Neural crest cell (in vitro differentiated cells): ENCODE measurements at places on chromosomes 7 and 10.

- DNase-seq = no peak
Observed at GRCh38 chr7:157440346-157441022, 103.7 kb downstream of the DNAJB6 start.

- DNase-seq = no peak
Observed at GRCh38 chr7:90222390-90222789, 10.8 kb downstream of the STEAP2 start.

DNA sequence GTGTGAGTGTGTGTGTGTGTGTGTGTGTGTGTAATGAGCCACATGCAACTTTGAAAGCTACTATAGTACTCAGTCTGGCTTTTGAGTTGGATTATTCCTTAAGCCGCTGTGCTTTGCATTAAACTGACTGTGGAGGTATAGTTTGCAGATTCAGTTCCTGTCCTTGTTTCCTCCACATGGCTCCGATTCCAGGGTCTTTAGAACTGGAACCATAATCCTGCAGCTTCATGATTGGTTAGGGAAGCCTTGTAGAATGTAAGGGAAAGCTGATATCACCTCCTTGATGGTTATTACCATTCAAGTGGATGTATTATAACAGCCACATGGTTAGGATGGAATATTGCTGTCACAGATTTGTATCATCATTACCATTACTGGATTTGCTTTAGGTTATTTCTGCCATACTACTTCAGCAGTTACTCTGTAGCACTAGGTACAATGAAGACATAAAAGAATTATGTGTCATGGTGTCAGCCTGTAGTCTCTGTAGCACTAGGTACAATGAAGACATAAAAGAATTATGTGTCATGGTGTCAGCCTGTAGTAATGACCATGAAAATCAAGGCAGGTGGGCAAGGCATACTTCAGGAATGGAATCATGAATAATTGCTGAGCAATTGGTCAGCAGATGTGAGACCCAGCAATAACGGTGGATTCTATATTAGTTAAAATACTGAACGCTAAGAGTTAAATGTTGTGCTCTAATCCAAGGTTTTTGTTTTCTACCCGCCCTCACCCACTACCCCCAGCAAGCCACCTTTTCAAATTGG, 275.1 kb upstream of the FZD1 start:
- no peak for DNase-seq

DNA sequence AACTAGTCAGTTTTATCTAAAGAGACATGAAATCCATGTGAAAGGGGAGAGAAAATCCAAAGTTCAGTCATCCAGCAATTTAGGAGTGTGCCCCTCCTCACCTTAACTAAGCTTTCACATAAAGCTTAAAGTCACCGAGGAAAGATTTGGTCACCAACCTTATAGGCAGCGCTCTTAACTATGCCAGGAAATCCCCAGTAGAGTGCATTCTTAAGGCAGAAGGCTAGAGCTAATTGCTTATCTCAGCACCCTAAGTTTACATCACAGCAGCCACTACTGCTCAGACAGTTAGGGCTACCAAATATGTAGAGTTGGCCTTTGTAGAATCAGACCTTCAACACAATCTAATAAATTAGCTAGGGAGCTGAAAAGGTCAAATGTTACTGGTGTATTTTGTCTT, 47.9 kb downstream of the MTPN start:
- DNase-seq = no peak

DNA sequence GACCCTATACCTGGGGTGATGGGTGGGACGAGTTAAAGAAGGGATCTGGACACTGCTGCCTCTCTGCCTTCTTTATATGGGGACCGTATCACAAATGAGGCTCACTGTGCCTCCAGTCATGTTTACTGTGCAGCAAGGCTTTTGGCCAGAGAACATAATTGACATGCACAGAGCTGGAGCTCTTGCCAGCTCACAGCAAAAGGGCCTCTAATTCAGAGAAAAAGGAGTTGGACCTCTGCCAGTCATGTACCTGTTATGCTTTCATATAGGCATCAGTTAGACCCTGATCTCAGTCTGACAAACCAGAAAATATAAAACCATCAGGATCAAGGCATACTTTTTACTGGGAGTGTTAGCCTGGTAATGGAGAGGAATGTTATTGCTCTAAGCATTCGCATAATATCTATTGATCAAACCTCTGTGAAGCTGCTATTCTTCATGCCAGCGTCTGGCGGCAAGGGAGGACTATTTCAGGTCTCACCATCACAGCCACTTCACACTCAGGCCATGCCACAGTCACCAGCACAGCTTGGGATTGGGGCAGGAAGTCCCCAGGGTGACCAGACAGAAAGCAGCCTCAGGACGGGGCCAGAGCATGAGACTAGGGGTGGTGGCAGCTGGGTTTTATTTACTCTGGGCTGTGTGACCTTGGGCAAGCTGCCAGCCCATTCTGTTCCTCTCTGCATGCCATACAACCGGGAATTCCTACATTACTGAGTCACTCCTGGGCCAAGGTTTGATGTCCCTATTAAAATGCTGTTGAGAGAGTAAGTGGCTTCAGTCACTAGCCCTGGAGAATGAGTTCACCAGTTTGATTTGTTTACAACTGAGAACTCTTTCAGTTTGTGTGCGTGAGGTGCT, 90.1 kb downstream of the NPSR1 start:
- no peak for DNase-seq

DNA sequence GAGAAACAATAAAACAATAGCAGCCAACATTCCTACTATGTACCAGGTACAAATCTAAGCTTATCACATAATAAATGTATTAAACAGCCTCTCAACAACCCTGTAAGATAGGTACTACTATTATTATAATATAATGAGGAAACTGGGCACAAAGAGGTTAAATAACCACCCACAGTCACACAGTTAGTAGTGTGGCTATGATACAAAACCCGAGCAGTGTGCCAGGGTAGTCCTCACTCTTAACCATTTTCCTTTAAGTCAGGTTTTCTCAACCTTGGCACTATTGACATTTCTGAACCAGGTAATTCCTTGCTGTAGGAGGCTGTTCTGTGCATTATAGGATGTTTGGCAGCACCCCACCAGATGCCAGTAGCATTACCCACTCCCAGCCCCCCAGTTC, 48.8 kb downstream of the DNAJC1 start:
- no peak for DNase-seq

GRCh38 chr10:121754666-121755065, 156.4 kb upstream of the FGFR2 start:
- DNase-seq = no peak

GRCh38 chr10:34116681-34117271, 698.3 kb downstream of the PARD3 start:
- no peak for DNase-seq

DNA sequence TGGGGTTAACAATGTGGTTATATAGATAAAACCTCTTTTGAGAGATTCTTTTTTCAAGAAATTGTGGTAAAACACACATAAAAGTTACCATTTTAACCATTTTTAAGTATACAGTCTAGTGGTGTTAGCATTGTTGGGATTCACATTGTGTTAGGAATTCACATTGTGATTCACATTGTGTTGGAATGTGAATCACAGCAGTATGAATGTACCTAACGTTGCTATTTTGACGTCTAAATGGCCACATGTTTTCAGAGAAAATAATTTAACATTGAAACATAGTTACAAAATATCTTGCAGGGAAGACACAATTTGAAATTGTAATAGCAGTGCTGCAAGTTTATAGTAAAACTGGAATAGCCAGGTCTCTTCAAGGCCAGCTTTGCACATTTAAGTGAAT, 129.0 kb downstream of the BICC1 start:
- no peak for DNase-seq

- no peak for DNase-seq
Observed at GRCh38 chr10:97733256-97733655, 3.7 kb upstream of the ZFYVE27 start.

GRCh38 chr7:111160297-111160696, 69.4 kb downstream of the LRRN3 start:
- DNase-seq = no peak

DNA sequence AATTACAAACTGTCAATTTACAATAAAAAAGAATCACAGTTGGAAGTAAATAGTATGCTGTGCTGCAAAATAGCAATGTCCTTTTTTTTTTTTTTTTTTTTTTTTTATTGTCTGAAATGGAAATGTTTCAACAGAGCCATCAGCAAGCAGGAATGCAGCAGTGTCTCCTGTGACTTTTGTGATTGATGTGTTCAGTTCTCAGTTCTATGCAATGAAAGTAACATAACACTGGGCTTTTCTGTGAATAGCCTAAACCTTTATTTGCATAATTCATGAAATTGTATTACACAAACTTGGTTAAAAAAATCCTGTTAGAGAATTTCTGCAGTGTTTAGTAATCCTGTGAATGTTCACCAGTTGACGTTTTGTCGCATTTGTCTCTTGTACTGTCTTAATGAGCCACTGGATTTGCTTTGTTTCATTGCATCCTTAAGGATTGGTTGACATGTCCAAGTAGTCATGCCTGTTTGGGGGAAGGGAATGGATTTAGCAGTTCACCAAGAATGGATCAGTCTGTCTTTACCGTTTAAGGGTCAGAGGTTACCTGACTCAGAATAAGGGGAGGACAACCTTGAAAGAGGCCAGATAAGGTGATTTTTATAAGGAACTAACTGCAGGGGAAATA, 192.7 kb downstream of the MLLT10 start:
- DNase-seq = no peak

- no peak for DNase-seq
Observed at GRCh38 chr10:23912884-23913404, 296.0 kb upstream of the KIAA1217 start.

GRCh38 chr7:55485501-55486191, 86.7 kb downstream of the VOPP1 start:
- no peak for DNase-seq

DNA sequence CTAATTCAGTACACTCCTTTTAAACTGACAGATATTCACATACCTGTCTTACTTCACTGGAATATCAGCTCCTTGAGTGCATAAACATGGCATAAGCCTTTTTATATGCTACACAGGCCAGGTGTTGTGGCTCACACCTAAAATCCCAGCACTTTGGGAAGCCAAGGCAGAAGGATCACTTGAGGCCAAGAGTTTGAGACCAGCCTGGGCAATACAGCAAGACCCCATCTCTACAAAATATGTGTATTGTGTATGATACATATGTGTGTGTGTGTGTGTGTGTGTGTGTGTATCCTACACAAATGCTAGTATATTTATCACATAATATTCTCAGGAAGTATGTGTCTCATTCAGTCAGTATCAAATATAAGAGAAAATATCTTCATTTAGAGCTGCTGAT, 45.3 kb downstream of the DNAJC12 start:
- no peak for DNase-seq

DNA sequence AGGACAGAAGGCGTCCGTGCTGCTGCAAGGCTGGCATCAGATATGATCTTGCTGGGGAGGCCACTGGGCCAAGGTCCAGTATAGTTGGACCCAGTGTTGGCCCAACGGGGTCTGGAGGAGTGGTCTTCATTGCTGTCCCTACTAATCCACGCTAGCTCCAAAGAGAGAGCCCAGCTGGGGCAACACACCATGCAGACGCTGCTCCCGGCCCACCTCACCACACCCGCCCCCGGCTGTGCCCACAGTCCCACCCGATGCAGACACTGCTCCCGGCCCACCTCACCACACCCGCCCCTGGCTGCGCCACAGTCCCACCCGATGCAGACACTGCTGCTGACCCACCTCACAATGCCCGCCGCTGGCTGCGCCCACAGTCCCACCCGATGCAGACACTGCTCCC, 121.5 kb downstream of the VIPR2 start:
- no peak for DNase-seq

DNA sequence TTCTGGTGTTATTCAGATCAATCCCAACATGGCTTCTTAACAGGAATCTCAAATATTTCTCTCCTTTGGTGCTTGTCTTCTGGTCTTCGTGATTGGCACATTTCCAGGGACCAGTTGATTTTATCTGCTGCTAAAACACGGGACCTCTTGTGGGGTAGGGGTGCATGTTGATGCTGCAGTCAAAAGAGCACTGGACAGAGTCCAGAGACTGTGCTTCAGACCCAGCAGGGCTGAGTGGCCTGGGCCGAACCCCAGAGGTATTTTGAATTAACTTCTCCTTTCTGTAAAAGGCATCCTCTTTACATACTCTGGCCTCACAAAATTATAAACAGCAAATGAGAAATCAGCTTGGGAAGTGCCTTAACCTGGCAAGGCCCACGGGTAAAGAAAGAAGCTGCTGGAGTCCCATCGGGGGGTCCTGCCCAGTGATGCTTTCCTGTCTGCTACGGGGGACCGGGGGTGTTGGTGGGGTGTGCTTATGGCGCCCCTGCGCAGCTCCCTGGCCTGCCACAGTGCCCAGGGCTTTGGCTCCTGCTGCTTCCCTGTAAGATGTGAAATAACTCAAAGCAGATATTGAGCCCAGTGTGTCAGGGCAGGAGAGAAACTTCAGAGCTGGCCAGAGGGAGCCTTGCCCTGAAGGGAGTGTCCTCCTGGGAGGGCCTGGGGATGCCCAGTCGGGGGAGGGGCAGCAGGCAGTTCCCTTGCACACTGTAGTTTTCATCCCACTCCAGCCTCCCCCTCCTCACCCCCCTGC, 230.5 kb downstream of the TCF7L2 start:
- no peak for DNase-seq

DNA sequence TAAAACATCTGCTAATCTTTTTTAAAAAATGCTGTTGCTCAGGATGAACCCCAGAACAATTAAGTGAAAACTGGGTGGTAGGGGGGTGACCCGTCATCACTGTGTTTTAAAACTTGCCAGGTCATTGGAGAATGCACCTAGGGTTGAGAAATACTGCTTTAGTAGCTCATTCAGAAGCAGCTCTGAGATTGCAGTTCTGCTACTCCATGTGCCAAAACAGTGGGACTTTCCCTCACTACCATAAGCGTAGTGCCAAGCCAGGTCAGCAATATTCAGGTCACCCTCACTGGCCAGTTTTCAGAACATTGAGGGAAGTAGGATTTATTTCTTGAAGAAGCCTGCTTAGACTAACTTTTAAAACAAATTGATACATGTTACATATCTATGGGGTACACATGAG, 5.2 kb downstream of the STEAP2 start:
- no peak for DNase-seq

DNA sequence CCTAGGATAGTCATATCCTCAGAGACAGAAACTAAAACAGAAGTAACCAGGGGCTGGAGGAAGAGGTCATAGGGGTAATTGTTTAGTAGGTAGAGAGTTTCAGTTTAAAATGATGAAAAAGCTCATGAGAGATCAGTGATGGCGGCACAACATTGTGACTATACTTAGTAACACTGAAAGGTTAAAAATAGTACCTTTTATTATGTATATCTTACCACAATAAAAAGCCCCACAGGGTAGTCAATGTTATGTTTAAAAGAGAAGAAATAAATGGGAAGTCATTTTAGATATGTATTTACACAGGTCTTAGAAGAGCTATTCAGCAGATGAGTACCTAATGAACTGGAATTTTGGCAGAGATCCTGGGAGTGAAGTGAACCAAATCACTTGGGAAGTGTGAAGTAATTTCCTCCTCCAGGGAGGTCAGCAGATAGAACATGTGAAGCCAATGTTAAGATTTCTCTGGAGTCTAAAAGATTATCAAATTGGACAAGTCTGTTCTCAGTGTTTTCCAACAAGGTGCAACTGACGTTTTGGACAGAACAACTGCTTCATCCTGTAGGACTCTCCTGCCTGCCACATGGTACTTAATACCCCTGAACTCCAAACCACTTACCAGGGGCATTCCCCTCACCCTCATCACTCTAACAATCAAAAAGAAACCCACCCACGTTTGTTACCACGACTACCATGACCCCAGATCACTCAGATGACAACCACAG, 6.4 kb downstream of the CDCA7L start:
- no peak for DNase-seq
